HCT116 (cell line): ENCODE measurements at places on chromosomes 5 and 9. TPM values are rescaled to one million over a fixed set of nuclear protein-coding genes. Genes with fewer than 3 reads are reported as not detected.

DNA sequence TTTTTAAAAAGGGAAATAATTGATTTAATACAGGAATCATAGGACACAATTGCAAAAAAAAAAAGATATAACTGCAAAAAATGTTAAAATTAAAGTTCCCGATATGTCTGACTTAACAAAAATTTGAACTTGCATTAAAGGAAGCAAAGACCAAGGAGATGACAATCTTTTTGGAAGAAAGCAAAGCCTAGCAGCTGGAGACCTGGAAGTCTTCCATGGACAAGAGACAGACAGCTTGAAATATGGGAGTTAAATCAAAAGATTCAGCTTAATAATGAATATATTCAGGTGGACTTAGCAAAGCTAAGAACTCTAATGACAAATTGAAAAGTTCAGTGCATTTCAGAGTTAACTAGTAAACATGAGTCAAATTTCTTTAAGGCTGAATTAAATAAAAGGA is 568.7 kb upstream of the RGMB start:
- no peak overlapping the region for H3K27ac ChIP-seq
- no peaks in the 10 kb centered on the region for H3K36me3 ChIP-seq
- no peak for DNase-seq
- no peak overlapping the region for H3K4me3 ChIP-seq
- H3K4me1 ChIP-seq = no peaks in the 10 kb centered on the region

DNA sequence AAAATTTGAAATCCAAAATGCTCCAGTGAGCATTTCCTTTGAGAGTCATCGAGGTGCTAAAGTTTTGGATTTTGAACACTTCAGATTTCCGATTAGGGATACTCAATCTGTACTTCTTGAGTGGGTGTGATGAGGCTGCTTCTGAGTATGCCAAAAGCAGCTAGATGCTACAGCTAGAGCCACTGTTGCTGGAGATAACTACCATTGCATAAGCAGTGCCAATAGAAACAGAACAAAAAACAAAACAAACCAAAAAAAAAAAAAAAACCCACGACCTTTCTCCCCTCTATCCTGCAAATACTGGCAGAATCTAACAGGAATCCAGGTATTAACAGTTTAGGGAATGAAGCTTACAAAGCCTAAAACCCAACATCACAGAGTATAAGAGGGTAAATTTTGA is 43.5 kb downstream of the PKD2L2 start:
- no peak overlapping the region for H3K27ac ChIP-seq
- H3K36me3 ChIP-seq = peaks cover 3% of the 10 kb centered on the region
- no peaks in the 10 kb centered on the region for H3K4me1 ChIP-seq
- DNase-seq = no peak
- H3K27me3 ChIP-seq = no peaks in the 10 kb centered on the region

- peak; percentile 29 for DNase-seq
- H3K4me1 ChIP-seq = peaks cover 7% of the 10 kb centered on the region
- H3K27me3 ChIP-seq = peaks cover 16% of the 10 kb centered on the region; the same call in 1 of the 2 replicates
- no peak overlapping the region for H3K27ac ChIP-seq
Measured at GRCh38 chr5:67156976-67157583, 39.5 kb downstream of the CD180 start.

Gene IFNB1
- total RNA-seq = not detected

GRCh38 chr9:133677126-133678010 is 41.2 kb downstream of the DBH start:
- no peak for DNase-seq
- H3K27ac ChIP-seq = no peak overlapping the region

Gene PCDHGB4
- not detected for total RNA-seq

- peaks cover 12% of the 10 kb centered on the region; the same call in 1 of the 2 replicates for H3K4me1 ChIP-seq
- no peak overlapping the region for H3K27ac ChIP-seq
- no peaks in the 10 kb centered on the region for H3K36me3 ChIP-seq
Measured at GRCh38 chr5:72144762-72145161, 37.5 kb downstream of the MAP1B start.
